ENCODE measurements at places on chromosomes 2 and 18.

DNA sequence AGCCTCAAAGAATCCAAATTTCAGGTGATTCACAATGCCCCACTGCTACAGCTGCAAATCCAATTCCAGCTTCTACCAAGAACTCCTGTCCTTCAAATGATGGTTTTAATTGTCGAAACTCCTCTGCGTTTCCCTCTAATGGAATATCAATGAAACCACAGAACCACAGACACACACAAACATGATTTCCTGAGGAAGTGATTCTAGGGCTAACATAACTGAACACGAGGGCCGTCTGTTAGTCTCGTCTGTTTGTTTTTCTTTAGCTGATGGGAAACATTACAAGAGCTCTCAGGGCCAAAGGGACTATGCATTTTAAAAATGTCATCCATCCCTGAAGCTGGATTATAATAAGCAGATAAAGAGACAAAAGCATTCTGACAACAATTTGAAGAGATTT lies 59.4 kb downstream of the RNF152 start:
- DNase-seq = peak; percentile 44

DNA sequence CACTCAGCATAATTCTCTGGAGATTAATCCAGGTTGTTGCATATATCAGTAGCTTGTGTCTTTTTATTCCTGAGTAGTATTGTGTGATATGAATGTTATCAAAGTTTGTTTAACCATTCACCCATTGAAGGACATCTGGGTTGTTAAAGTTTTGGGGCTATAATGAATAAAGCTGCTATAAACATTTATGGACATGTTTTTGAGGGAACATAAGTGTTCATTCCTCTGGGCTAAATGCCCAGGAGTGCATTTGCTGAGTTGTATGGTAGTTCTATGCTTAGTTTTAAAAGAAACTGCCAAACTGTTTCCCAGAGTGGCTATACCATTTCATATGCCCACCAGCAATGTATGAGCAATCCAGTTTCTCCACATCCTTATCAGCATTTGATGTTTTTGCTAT lies 21.8 kb upstream of the KCNJ13 start:
- DNase-seq = no peak

DNA sequence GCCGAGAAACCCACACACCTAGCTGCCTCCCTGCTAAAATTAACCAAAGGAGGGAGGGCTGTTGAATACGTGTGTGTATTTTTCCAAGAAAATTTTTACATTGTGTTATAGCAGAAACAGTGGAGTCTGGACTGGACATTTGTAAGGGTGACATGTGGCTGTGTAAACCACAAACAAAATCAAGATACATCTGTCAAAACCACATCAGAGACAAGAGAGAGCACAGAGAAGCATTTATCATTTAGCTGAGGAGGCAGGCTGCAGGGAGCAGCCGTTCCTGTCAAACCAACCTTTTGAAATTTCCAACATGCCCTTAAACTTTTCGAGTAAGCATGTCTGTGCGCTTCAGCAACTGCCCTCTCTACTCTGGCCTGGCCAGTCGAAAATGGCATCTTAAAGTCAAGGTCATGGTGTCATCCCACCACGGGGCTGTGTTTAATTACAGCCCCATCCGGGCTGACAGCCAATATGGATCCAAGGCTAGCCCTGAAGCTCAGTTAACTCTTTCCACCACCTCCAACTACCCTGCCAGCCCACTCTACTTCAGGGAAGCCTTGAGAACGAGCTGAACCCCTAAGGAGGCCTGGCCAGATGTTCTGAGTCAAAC lies 8.4 kb downstream of the BCL11A start:
- no peak for DNase-seq

DNA sequence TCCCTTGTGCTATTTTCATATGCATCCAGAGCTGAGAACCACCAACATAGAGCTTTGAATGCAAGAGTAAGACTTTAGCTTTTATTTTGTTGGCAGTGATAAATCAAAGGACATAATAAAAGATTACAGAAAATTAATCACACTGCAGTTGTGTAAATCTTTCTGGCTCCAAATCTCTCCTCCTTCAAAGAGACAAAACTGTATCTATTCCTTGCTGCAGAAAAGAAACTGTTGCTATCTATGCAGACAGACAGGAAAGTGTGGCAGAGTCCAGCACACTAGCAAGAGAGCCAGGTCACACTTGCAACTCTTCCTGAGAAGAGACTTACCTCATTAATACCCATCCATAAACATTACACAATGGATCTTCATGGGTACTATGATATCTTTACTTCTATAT lies 57.5 kb downstream of the DTNB start:
- DNase-seq = no peak

DNA sequence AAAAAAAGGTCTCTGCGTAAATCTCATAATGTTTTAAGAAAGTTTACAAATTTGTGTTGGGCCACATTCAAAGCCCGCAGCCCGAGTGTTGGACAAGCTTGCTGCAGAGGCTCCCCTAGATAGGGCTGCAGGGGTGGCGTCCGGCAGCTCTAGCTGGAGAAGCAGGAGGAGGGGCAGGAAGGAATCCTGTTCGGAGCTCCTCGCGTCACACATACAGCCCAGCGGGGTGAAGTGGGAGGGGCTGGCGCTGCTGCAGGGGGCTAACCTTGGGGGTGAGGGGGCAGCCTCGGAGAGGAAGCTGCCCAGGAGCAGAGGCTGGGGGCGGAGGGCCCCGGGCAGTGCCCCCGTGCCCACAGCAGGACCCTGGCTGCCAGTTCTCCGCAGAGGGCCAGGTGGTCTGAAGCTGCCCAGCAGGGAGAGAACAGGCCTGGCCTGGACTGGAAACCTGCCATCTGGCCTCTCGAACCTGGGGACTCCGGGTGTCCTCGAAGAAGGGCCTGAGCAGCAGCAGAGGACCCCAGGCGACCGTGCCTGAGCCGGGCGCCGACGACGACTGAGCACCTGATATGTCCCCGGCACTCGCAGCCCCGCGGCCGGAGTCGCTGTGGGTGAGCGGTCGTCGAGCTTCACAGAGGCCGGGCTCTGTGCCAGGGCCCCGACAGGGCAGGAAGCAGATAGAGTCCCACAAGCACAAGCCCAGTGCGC lies 2.6 kb upstream of the GPR35 start:
- peak; percentile 82 for DNase-seq
